M059J (cell line): ENCODE measurements at places on chromosomes 2 and 18.

DNA sequence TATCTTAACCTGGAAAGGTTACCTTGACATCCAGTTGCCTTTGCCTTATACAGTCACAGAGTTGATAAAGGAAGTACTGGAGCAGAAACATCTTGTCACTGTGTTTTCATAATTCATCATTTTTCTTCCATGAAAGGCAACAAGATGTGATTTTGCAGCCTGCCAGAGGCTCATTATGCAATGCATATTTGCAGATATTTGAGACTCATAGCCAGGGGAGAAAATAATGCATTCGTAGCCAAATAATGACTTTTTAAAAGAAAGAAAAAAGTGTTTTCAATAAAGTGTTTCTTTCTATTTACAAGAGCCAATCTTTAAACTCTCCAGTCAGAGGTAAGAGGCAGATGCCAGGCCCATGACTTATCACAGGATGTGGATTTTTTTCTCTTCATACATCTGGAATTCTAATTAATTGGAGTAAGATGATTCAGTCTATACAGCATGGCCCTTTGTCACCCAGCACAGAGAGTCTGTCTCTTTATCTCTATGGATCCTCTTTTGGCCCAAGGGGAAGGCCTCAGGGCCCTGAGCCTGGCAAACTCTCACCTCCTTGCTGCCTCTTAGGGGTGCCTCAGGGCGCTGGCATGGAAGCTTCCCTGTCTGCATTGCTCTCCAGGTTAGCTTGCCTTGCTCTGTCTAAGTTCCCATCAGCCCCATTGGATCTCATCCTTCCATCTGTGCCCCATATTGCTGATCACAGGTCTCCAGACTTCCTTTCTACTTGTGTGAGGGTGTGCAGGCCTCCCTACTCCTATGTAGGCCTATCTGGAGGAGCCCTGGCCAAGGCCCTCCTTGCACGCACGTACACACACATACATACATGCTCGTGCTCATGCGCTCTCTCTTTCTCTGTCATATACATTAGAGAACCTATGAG lies 247.7 kb downstream of the TPGS2 start:
- DNase-seq, result peak; percentile 89

GRCh38 chr2:76584474-76584873 lies 873.8 kb upstream of the GCFC2 start:
- no peak for DNase-seq

DNA sequence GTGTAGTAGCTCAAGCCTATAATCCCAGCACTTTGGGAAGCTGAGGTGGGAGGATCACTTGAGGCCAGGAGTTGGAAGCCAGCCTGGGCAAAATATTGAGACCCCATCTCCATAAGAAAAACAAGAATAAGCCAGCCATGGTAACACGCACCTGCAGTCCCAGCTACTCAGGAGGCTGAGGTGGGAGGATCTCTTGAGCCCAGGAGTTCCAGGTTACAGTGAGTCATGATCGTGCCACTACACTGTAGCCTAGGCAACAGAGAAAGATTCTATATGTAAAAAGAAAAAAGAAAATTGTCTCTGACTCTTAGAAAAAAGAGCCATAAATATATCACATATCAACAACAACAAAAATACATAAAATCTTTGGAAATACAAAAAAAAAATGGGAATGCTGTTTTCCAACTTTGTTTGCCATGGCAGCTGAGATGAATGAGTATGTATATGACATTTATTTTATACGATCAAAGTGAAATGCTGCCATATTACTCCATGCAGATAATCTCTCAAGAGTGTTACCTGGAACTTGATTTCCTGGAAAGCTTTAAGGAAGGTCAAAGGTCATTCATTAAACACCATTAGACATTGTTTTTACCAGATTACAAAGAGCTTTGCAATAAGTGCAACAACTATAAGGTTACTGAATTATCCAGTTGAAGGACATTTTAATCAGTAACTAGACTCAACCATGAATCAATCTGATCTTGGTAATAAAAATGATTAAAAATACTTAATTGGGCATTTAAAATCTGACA lies 19.7 kb upstream of the DAPL1 start:
- no peak for DNase-seq

DNA sequence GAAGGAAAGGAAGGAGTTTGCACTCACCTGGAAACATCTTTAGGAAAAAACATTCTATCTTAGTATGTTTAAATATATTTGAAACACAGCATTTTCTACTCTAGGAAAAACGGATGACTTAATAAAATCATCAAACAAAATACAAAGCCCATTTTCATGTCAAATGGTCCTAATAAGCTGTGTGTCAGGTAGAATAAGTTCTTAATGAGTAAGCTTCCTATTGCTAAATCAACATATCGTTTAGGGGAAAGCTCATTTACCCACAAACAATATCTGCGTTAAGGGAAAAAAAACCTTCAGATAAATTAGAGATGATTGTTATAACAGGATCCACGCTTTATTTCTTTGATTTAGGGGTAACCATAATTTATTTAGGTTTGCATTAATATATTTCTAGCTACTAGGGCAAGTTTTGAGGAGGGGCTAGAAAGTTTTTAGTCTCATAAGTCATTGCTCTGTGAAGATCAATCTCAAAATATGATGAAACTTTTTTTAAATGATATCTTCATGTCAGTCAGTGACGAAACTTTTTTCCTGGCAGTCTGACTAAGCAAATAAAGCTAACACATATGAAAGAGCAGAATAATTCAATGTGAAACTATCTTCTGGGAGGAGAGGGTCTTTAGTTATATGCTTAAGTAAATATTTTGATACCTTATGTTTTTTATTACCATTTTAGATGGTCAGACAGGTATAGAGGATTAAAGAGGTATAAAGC lies 147.1 kb downstream of the WDSUB1 start:
- DNase-seq, result no peak

DNA sequence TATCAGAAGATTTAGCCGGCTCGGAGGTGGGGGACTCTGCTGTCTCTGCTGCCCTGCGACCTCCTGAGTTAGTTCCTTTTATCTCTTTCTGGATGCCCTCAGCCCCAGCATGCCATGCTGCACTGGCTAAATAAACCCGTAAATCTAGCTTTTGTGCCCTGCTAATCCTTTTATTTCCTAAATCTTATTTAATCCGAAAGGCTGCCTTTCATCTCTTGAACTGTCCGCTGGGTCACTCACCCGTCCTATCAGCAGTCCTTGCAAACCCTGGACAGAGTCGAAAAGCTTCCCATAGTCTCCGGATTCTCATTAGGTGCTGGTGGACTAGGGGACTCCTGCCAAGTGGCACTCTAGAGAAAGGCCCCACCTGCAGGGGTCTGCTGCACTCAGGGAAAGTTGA lies 122.0 kb upstream of the APCDD1 start:
- no peak for DNase-seq

GRCh38 chr2:79789811-79790210 lies 277.0 kb downstream of the CTNNA2 start:
- no peak for DNase-seq

GRCh38 chr18:27843783-27844777 lies 332.9 kb downstream of the CDH2 start:
- peak; percentile 94 for DNase-seq
